Uterus (tissue), 4 donors: ENCODE measurements at places on chromosomes 12 and 14. TPM values are rescaled to one million over a fixed set of nuclear protein-coding genes. Genes with fewer than 3 reads are reported as not detected.
A peak's percentile ranks its signal among the peaks of the same experiment; 100 is the strongest.

DNA sequence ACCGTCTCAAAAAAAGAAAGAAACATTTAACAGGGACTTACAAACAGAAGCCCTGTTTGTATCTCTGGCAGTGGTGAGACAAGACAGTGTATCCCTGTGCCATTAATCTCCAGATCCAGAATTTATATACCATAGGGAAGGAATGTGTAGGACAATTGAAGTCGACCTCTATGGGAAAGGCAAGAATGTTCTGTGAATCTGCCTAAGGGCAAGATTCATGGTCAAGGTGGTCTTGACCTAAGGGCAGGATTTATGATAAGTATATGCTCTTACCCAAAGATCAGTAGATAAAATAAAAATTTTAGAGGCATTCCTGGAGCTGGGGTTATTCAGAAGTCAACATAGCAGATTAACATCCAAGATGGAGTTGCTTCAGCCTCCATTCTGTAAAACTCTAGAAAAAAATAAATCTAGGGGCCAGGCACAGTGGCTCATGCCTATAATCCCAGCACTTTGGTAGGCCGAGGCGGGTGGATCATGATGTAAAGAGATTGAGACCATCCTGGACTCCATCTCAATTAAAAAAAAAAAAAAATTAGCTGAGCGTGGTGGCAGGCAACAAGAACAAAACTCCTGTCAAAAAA lies 21.0 kb upstream of the SP1 start:
- DNase-seq = no peak
- H3K4me1 ChIP-seq = no peaks in the 10 kb centered on the region
- no peaks in the 10 kb centered on the region for H3K27me3 ChIP-seq
- H3K4me3 ChIP-seq = no peak overlapping the region
- no peak overlapping the region for H3K27ac ChIP-seq

GRCh38 chr14:62844546-62844945 lies 200.7 kb downstream of the KCNH5 start:
- H3K4me1 ChIP-seq = no peaks in the 10 kb centered on the region
- no peaks in the 10 kb centered on the region for H3K27me3 ChIP-seq
- no peak overlapping the region for H3K4me3 ChIP-seq
- DNase-seq = no peak

DNA sequence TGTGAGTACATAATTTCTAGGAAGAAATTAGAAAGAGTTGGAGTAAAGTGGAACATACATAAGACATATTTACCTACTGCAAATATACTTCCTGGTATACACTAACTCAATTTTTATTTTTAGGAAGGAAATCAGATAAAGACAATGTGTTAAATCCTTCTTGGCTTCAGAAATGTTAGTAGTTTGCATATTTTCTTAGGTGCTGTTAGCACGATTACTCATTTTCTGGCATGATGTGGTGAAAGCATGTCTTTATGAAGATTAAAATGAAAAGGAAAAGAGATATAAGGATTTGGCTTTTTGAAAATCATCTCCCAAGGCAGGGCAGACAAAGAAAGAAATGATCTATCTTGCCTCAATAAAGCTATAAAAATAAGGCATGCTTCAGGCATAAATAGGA lies 287.6 kb upstream of the E2F7 start:
- no peaks in the 10 kb centered on the region for H3K36me3 ChIP-seq
- no peak for DNase-seq
- no peaks in the 10 kb centered on the region for H3K27me3 ChIP-seq

DNA sequence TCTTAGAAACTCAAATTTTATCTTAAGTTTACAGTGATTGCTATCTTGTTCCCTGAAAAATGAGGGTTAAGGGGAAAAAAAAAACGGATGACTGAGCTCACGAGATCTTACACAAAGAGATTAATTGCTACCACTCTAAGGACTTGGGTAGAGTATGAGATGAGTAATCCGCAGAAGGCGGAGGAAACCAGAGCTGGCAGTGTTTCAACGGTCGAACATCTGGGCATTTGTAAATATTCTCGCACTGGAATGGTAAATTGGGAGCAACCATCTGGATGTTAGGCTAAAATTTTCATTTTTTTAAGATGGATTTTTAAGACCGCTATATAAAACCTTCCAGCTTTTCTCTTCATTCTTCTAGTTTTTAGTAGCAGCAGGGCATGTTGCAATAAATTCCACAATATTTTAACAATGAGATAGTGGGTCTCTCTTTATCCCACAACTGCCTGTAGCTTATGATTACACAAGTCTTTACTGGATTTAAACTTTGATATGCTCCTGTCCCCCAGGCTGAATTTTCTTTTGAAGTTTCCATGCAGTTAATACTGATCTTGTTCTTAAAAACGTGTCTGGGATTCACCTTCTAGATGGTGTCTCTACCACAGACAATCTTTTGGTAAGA lies 1324.1 kb downstream of the AACS start:
- H3K27me3 ChIP-seq = no peaks in the 10 kb centered on the region
- H3K4me3 ChIP-seq = no peak overlapping the region
- H3K27ac ChIP-seq = no peak overlapping the region

GRCh38 chr12:109832541-109833306 lies 474 bp downstream of the TRPV4 start:
- no peak for DNase-seq
- H3K4me1 ChIP-seq = no peaks in the 10 kb centered on the region
- H3K27me3 ChIP-seq = no peaks in the 10 kb centered on the region
- H3K4me3 ChIP-seq = peak overlapping the region; percentile 30

The MBD6 gene
- 16.5 TPM for total RNA-seq

The FGF23 gene
- total RNA-seq = not detected

- H3K27me3 ChIP-seq = no peaks in the 10 kb centered on the region
- DNase-seq = no peak
- no peak overlapping the region for H3K4me3 ChIP-seq
These were observed 169.2 kb downstream of the PIWIL1 start for GRCh38 chr12:130506844-130507243.

DNA sequence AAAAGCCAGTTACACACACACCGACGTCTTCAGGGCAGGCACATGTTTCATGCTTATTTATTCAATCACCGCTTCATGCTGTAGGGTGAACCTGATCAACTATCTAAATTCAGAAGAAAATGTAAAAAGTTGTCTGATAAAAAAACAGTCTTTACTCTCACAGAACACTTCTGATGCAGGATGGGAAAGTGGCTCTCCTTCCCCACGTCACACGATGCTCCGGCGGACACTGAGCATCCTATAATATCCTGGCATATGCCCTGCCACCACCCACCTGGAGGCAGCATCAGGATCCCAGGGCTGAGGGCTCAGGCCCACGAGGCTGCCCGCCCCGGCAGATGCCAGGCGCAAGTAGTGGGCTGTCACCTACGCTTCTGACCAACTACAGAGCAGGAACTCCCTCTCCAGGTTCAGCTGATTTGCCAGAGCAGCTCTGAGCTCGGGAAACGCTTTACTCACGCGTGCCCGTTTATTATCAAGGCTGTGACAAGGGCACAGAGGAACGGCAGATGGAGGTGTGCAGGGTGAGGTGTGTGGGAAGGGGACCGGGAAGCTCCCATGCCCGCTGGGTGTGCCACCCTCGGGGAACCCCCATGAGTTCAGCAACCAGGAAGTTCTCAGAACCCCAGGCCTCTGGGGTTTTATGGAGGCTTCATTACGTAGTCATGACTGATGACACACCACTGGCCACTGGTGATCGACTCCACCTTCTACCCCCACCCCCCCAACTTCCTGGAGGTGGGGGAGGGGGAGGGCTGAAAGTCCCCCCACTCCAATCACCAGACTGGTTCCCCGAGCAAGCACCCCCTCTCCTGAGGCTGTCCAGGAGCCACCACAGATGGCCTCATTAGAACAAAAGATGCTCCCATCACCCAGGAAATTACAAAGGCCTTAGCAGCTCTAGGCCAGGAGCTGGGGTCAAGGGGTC lies 32.1 kb downstream of the SLC15A4 start:
- H3K4me3 ChIP-seq = no peak overlapping the region
- DNase-seq = no peak
- H3K27me3 ChIP-seq = no peaks in the 10 kb centered on the region
- H3K36me3 ChIP-seq = no peaks in the 10 kb centered on the region
- no peaks in the 10 kb centered on the region for H3K4me1 ChIP-seq

GRCh38 chr14:21023174-21023573 lies 1.7 kb downstream of the NDRG2 start:
- H3K4me1 ChIP-seq = peaks cover 12% of the 10 kb centered on the region
- no peaks in the 10 kb centered on the region for H3K36me3 ChIP-seq
- no peaks in the 10 kb centered on the region for H3K27me3 ChIP-seq
- peak overlapping the region; percentile 84 for H3K4me3 ChIP-seq
- H3K27ac ChIP-seq = peak overlapping the region; percentile 99

GRCh38 chr12:129467726-129468125 lies 436.1 kb downstream of the TMEM132D start:
- H3K4me3 ChIP-seq = no peak overlapping the region
- H3K27ac ChIP-seq = no peak overlapping the region
- no peaks in the 10 kb centered on the region for H3K4me1 ChIP-seq
- no peak for DNase-seq
- H3K36me3 ChIP-seq = no peaks in the 10 kb centered on the region
- H3K27me3 ChIP-seq = no peaks in the 10 kb centered on the region

- no peaks in the 10 kb centered on the region for H3K4me1 ChIP-seq
- H3K36me3 ChIP-seq = no peaks in the 10 kb centered on the region
These were observed 4.3 kb downstream of the TMEM106C start for GRCh38 chr12:47967461-47968321.
